Epithelial cell of prostate (primary cell): ENCODE measurements at places on chromosomes 1 and 21.

GRCh38 chr21:44065428-44065827 is 41.8 kb upstream of the PWP2 start:
- no peak for DNase-seq

- DNase-seq = no peak
Observed at GRCh38 chr1:209630383-209631225, 21.6 kb downstream of the LAMB3 start.

DNA sequence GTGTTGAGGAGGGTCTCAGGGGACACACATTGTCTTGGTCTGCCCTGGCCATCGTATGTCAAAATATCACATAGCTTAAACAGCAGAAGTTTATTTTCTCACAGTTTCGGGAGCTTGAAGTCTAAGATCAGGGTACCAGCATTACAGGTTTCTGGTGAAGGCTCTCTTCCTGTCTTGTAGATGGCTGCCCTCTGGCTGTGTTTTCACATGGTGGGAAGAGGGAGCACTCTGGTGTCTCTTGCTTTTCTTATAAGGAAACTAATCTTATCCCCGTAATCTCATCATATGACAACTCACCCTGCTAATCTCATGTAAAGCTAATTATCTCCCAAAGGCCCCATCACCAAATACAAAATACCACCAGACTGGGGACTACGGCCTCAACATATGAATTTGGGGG is 246.9 kb upstream of the ST6GALNAC5 start:
- no peak for DNase-seq

DNA sequence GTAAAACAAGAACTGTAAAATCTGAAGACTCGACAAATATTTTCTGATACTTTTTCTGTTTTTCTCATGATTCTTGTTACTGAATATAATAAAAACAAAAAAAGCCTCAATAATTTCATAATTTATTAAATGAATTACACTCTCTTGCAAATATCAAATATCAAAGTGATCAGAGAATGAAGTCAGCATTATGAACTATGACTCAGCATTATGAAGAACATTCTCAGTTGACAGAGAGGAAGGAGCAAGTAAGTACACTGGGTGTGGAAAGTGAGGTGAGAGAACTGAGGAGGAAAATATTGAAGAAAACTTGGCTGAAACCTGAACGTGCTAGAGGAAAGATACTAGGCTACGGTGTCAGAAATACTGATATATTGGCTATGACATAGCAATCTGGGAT is 529.5 kb downstream of the KCNT2 start:
- no peak for DNase-seq

GRCh38 chr1:203512848-203513584 is 19.1 kb downstream of the OPTC start:
- peak; percentile 65 for DNase-seq

- no peak for DNase-seq
Observed at GRCh38 chr1:20472860-20473711, 12.9 kb downstream of the CAMK2N1 start.

DNA sequence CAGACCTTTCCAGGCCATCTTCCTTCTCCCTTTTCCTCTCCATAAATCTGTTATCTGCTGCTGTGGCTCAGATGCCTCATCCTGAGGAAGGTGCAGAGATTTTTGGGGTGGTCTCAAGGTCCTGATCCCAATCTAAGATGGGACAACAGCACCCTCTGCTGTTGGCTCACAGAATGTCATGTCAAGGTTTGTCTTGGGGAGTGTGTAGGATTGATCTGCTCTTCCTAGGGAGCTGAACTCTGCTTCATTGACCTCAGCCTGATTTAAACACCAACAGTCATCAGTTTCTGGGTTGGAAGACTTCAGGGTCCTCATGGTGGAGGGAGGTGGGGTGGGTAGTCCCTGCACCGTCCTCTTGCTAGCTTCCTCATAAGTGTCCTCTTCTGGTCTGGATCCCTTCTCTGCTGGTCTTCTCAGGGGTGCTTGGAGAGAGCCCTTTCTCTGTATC is 62.8 kb upstream of the LAX1 start:
- no peak for DNase-seq

- DNase-seq = no peak
Observed at GRCh38 chr1:214441119-214441518, 110.3 kb downstream of the PTPN14 start.

- no peak for DNase-seq
Observed at GRCh38 chr1:153439273-153439672, 21.2 kb downstream of the S100A7 start.

GRCh38 chr1:209062863-209063262 is 520.7 kb upstream of the CAMK1G start:
- DNase-seq = no peak

GRCh38 chr1:88237058-88237457 is 447.0 kb upstream of the PKN2 start:
- no peak for DNase-seq

DNA sequence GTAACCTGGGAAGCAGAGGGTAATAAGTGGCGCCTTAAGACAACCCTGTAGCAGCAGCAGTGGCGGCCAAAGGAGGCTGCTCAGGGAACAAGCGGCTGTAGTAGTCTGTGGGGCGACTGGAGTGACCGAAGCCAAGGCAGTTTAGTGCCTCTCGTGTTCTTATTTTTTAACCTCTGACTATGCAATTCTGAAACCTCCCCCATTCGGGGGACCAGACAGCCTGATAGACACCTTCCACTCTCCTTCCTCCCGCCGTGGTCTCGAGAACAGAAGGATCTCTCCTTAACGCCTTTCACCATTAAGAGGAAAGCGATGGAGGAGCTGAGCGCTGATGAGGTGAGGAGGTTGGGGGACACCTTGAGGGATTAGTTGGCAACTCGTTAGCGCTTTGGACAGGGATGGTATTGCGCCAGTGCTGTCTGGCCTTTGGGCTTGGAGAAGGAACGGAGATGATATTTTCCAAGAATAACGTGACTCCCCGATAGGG is 644 bp downstream of the UBE4B start:
- DNase-seq = no peak

- no peak for DNase-seq
Observed at GRCh38 chr21:34223376-34223775, 140.4 kb upstream of the KCNE2 start.
